ENCODE measurements at places on chromosomes 2 and 18. TPM values are rescaled to one million over a fixed set of nuclear protein-coding genes. Genes with fewer than 3 reads are reported as not detected.

DNA sequence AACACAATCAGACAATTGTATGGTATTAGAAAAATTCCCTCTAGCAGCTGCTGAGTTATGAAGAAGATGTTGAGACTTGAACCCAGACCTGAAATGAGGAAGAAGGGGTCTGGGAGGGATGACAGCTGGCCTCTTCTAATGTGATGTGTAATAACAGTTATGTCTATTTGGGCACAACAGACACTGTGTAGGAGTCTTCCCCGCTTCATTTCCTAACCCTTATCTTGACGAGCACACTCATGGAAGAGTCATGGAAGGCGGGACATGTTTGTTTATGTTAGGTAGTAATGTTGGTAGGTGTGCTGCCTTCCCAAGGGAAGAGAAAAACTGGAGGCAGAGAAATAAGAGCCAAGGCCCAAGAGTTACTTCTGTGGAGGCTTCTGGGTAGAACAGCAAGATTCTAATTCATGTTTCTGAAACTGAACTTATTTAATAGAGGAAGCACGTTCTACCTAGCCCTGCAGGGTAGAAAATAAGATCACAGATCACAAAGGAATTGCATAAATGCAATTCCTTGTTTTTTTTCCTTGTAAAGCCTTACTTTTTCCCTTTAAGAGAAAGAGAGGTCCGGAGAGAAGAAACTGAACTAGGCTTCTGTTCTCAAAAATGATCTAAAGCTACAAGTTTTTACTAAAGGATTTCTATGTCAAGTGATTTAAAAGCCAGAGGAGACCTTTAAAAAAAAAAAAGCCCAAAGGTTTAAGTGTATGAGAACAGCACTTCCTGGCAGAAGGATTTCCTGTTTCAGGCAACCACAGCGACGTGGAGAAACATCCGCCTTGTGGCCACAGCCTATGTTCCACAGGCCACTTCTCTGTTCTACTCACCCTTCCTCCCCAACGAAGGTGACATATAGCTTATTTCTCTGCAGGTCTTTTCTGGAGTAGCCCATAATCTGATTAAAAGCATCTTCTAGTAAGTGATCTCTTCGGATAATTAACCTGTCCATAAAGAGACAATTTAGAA, 68.5 kb upstream of the STK17B start:
- H3K27me3 ChIP-seq, result no peaks in the 10 kb centered on the region
- peaks cover 17% of the 10 kb centered on the region for H3K4me1 ChIP-seq
- no peaks in the 10 kb centered on the region for H3K36me3 ChIP-seq

- H3K27me3 ChIP-seq, result no peaks in the 10 kb centered on the region
- DNase-seq, result peak; percentile 46
- no peak overlapping the region for H3K4me3 ChIP-seq
- H3K36me3 ChIP-seq, result no peaks in the 10 kb centered on the region
- H3K27ac ChIP-seq, result no peak overlapping the region
These were observed 38.7 kb downstream of the MCFD2 start for GRCh38 chr2:46876741-46877384.

DNA sequence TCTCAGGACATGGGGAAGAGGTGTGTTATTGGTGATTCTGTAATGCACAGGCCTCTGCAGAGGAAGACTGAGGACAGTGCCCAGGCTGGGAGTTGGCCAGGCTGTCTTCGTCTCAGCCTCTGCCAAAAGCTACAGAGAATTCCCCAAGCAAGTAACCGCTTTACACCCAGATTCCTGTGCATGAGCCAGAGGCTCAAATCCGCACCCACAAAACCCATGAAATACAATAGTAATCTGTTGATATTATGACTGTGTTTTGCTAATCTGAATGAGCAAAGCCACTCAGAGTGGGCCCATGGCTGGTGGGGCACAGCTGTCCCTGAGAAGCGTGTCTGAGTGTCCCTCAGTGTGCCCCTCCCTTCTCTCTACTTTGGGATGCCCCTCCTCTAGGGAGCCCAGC, 149.5 kb upstream of the PXDN start:
- no peak overlapping the region for H3K27ac ChIP-seq
- no peak overlapping the region for H3K4me3 ChIP-seq
- H3K4me1 ChIP-seq, result no peaks in the 10 kb centered on the region
- H3K36me3 ChIP-seq, result no peaks in the 10 kb centered on the region
- no peak for DNase-seq

GRCh38 chr2:188181067-188181838, 110.4 kb upstream of the GULP1 start:
- no peak overlapping the region for H3K27ac ChIP-seq
- no peaks in the 10 kb centered on the region for H3K4me1 ChIP-seq
- no peak overlapping the region for H3K4me3 ChIP-seq
- no peaks in the 10 kb centered on the region for H3K27me3 ChIP-seq
- no peaks in the 10 kb centered on the region for H3K36me3 ChIP-seq

GRCh38 chr2:219272995-219273394, 6.2 kb upstream of the DNAJB2 start:
- no peak for DNase-seq
- no peaks in the 10 kb centered on the region for H3K36me3 ChIP-seq
- H3K4me3 ChIP-seq, result no peak overlapping the region
- peak overlapping the region; percentile 95 for H3K27ac ChIP-seq
- H3K4me1 ChIP-seq, result peaks cover 40% of the 10 kb centered on the region
- H3K27me3 ChIP-seq, result no peaks in the 10 kb centered on the region

Gene SLC38A11
- total RNA-seq, result not detected

- H3K36me3 ChIP-seq, result no peaks in the 10 kb centered on the region
- H3K27me3 ChIP-seq, result no peaks in the 10 kb centered on the region
- no peak for DNase-seq
- no peak overlapping the region for H3K27ac ChIP-seq
- H3K4me1 ChIP-seq, result no peaks in the 10 kb centered on the region
These were observed 76.2 kb downstream of the KIAA2012 start for GRCh38 chr2:202149155-202149762.

- no peak overlapping the region for H3K4me3 ChIP-seq
- no peak overlapping the region for H3K27ac ChIP-seq
- no peaks in the 10 kb centered on the region for H3K36me3 ChIP-seq
- no peaks in the 10 kb centered on the region for H3K27me3 ChIP-seq
- no peak for DNase-seq
- peaks cover 25% of the 10 kb centered on the region for H3K4me1 ChIP-seq
These were observed 116.8 kb downstream of the CDC42EP3 start for GRCh38 chr2:37554687-37555086.

DNA sequence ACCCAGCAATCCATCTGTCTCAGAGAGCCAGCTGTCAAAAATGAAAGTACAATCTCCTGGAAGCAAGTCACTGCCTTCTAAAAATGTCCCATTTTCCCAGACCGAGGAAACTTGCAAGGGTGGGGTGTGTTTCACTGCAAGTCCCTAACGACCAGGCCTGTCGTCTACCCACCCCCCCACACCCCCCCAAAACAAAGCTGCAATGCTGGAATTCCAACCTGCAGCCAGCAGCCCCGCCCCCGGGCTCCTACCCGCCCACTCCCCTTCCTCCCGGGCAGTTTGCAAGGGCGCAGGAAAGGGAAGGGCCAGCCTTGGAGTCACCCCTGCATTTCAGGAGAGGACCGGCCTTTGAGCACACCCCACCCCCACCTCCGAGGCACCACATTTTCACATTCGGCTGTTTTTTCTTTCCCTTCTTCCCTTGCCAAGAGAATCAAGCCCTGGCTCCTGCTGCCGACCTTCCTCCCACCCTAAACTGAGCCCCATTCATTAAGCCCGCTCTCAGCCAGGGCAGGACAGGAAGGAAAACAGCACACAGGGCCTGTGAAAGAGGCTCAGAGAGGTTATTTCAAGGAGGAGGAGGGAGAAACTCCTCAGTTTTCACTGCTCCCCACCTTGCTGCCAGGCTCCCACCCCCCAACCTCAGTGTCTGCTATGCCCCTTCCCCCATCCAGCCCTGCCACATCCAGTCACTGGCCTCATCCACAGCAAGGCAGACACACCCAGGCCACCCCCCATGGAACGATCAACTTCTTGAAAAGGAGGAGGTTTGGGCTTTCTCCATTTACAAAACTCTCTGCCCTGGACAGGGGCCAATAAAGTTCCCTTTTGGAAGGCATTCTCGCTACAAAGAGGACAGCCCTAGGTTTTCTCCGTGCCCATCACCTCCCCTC, 11.3 kb downstream of the SMAD7 start:
- no peak overlapping the region for H3K27ac ChIP-seq
- no peak overlapping the region for H3K4me3 ChIP-seq
- H3K36me3 ChIP-seq, result peaks cover 17% of the 10 kb centered on the region
- peaks cover 90% of the 10 kb centered on the region for H3K4me1 ChIP-seq
- H3K27me3 ChIP-seq, result no peaks in the 10 kb centered on the region

- no peaks in the 10 kb centered on the region for H3K27me3 ChIP-seq
- no peak overlapping the region for H3K27ac ChIP-seq
- H3K4me1 ChIP-seq, result no peaks in the 10 kb centered on the region
These were observed 581.5 kb downstream of the PLCL1 start for GRCh38 chr2:198385856-198386255.

- peaks cover 12% of the 10 kb centered on the region for H3K4me1 ChIP-seq
- H3K27me3 ChIP-seq, result no peaks in the 10 kb centered on the region
- no peaks in the 10 kb centered on the region for H3K36me3 ChIP-seq
- H3K4me3 ChIP-seq, result peak overlapping the region; percentile 75
- no peak overlapping the region for H3K27ac ChIP-seq
These were observed 963 bp downstream of the INPP1 start for GRCh38 chr2:190344276-190344827.

- H3K4me3 ChIP-seq, result no peak overlapping the region
- no peak for DNase-seq
- peaks cover 46% of the 10 kb centered on the region for H3K4me1 ChIP-seq
- no peaks in the 10 kb centered on the region for H3K27me3 ChIP-seq
These were observed 228.2 kb downstream of the NEDD4L start for GRCh38 chr18:58272209-58272608.

GRCh38 chr2:125652280-125652679, 1003.7 kb upstream of the GYPC start:
- H3K27ac ChIP-seq, result no peak overlapping the region
- no peak for DNase-seq
- no peak overlapping the region for H3K4me3 ChIP-seq
- H3K27me3 ChIP-seq, result 0 out of 2 replicates have a peak, but pooled peaks cover 4% of the 10 kb centered on the region

GRCh38 chr2:112156152-112156986, 18.2 kb downstream of the FBLN7 start:
- H3K36me3 ChIP-seq, result no peaks in the 10 kb centered on the region
- H3K27ac ChIP-seq, result no peak overlapping the region
- no peak overlapping the region for H3K4me3 ChIP-seq
- no peak for DNase-seq
- H3K4me1 ChIP-seq, result no peaks in the 10 kb centered on the region
- no peaks in the 10 kb centered on the region for H3K27me3 ChIP-seq

DNA sequence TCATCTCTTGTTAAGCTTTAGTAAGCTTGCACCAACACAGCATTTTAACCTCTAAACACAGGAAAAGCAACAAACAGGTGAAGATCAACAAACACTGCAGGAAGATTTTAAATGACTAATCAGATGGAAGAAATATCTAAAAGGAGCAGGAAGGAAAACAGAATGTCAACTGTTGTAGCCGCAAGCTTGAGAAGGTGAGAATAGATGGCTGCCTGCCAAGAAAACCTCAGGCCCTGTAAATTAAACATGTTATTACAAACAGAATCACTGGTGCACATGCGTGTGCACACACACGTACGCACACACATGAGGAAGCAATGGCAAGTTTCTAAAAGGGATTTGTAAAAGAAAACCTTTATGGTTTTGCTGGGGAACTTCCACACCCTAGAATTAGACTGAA, 257.8 kb upstream of the GALNT5 start:
- DNase-seq, result no peak
- H3K4me3 ChIP-seq, result no peak overlapping the region
- no peak overlapping the region for H3K27ac ChIP-seq
- no peaks in the 10 kb centered on the region for H3K4me1 ChIP-seq

- DNase-seq, result no peak
- H3K4me3 ChIP-seq, result no peak overlapping the region
- H3K36me3 ChIP-seq, result no peaks in the 10 kb centered on the region
- no peak overlapping the region for H3K27ac ChIP-seq
- H3K4me1 ChIP-seq, result no peaks in the 10 kb centered on the region
- H3K27me3 ChIP-seq, result no peaks in the 10 kb centered on the region
These were observed 60.0 kb upstream of the ITSN2 start for GRCh38 chr2:24420373-24420772.

DNA sequence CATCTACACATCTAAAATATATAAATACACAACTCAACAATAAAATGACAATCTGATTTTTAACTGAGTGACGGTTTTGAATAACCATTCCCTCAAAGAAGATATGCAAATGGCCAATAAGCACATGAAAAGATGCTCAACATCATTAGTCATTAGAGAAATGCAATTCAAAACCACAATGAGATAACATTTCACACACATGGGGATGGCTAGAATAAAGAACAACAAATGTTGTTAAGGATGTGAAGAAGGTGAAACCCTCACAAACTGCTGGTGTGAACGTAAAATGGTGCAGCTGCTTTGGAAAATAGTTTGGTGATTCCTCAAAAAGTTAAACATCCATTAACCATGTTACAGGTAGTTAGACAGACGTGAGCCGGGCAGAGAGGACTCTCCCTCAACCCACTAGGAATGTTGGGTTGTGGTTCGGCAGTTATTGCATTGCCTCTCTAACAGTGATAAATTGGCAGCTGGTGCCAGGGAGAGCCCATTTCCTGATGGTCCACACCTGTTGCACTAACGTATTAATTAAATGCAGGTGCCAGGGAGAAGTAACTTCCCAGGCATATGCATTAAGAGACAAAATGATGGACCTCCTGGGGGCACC, 22.3 kb upstream of the DUSP2 start:
- H3K27ac ChIP-seq, result no peak overlapping the region
- DNase-seq, result no peak
- H3K36me3 ChIP-seq, result no peaks in the 10 kb centered on the region
- H3K4me1 ChIP-seq, result no peaks in the 10 kb centered on the region
- H3K27me3 ChIP-seq, result no peaks in the 10 kb centered on the region

DNA sequence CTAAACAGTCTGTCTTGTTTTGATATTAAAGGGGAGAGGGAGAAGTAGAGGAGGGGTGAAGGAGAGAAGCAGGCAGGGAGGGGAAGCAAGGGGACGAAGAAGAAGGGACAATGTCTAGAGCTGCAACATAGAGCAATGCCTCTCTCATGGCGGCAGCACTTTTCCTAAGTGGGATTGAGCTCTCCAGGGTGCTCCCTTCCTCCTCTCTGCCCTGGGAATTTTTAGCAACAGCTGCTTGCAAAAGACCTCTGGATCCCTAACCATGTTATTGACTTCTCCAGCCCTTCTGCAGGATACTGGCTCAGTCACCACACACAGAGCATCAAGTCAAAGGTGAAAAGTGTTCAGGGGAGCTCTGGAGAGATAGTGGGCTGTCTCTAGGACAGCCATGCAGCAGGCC, 734.9 kb downstream of the EPHA4 start:
- H3K4me1 ChIP-seq, result no peaks in the 10 kb centered on the region
- H3K27me3 ChIP-seq, result no peaks in the 10 kb centered on the region
- no peak overlapping the region for H3K4me3 ChIP-seq
- H3K27ac ChIP-seq, result no peak overlapping the region

Gene CNRIP1
- total RNA-seq, result not detected

GRCh38 chr2:9092383-9093282, 89.1 kb upstream of the MBOAT2 start:
- peaks cover 12% of the 10 kb centered on the region for H3K4me1 ChIP-seq
- H3K4me3 ChIP-seq, result no peak overlapping the region
- H3K36me3 ChIP-seq, result no peaks in the 10 kb centered on the region
- no peak overlapping the region for H3K27ac ChIP-seq
- no peak for DNase-seq

All from PC-9 (cell line).